ENCODE measurements at places on chromosomes 16 and 17. TPM values are rescaled to one million over a fixed set of nuclear protein-coding genes. Genes with fewer than 3 reads are reported as not detected.

Gene SLFN14
- polyA plus RNA-seq, result not detected

Gene CSH1
- polyA plus RNA-seq, result not detected

Gene CHCT1
- polyA plus RNA-seq, result not detected

Gene HOXB4
- 0.24 TPM for polyA plus RNA-seq

Gene POLG2
- polyA plus RNA-seq, result 27.4 TPM

Gene HOXB13
- 3.0 TPM for polyA plus RNA-seq

Gene SUZ12
- polyA plus RNA-seq, result 36.3 TPM

Gene CWC25
- polyA plus RNA-seq, result 24.2 TPM

Gene KCNH4
- 0.37 TPM for polyA plus RNA-seq

Gene C16orf82
- polyA plus RNA-seq, result not detected

Gene OTOP2
- not detected for polyA plus RNA-seq

Gene CD300C
- polyA plus RNA-seq, result not detected

Gene CHST4
- polyA plus RNA-seq, result 0.05 TPM

Gene ARHGDIG
- 1.4 TPM for polyA plus RNA-seq

Gene CASKIN2
- polyA plus RNA-seq, result 9.9 TPM

Gene SPN
- polyA plus RNA-seq, result 0.03 TPM

Gene PRKCB
- polyA plus RNA-seq, result 0.13 TPM

Gene AARSD1
- polyA plus RNA-seq, result 73.0 TPM

Gene SNX20
- polyA plus RNA-seq, result not detected

Gene PPP1R27
- polyA plus RNA-seq, result not detected

Gene HP
- polyA plus RNA-seq, result not detected

Gene IL21R
- 0.04 TPM for polyA plus RNA-seq

Gene ADAD2
- not detected for polyA plus RNA-seq

Gene IRX6
- not detected for polyA plus RNA-seq

Gene MYO15A
- polyA plus RNA-seq, result 0.07 TPM

Gene SMIM22
- not detected for polyA plus RNA-seq

Gene ZNF287
- 13.5 TPM for polyA plus RNA-seq

Gene PRR11
- polyA plus RNA-seq, result 58.1 TPM

Gene NOG
- polyA plus RNA-seq, result 0.73 TPM

Gene KRT31
- not detected for polyA plus RNA-seq

Gene SLC5A10
- 0.15 TPM for polyA plus RNA-seq

Gene NPIPB9
- 2.1 TPM for polyA plus RNA-seq

Gene CPNE7
- polyA plus RNA-seq, result 55.2 TPM

Gene CSH2
- not detected for polyA plus RNA-seq

Gene SUMO2
- 452 TPM for polyA plus RNA-seq

Data from A549 (cell line).